ENCODE measurements at places on chromosomes 1 and 21.

- DNase-seq = no peak
These were observed 598.2 kb downstream of the LMO4 start for GRCh38 chr1:87926921-87927320.

DNA sequence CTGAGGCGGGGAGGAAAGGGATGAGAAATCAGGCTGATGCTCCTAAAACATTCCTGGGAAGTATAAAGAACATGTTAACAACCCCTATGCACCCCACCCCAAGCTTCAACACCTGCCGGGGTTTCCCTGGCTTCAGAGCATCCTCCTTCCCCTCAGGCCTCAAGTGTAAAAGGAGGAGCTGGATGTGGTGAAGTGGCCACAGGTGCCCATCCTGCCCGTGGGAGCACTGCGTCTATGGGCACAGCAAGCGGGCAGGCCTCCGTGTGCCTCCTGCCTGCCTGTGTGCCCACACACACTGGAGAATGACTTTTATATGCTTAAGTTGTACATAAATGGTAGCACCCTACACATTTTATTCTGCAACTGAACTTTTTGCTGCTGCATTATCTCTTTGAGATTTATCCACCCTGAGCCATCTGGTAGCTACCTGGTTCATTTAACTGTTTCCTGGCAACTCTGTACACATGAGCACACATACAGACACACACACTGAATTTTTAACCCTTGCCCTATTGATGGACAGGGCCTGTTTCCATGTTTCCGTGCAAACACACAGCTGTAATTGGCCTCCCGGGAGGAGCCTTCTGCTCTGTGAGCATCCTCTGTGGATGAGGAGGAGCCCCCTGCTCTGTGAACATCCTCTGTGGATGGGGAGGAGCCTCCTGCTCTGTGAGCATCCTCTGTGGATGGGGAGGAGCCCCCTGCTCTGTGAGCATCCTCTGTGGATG lies 13.4 kb upstream of the FTCD start:
- DNase-seq = no peak

DNA sequence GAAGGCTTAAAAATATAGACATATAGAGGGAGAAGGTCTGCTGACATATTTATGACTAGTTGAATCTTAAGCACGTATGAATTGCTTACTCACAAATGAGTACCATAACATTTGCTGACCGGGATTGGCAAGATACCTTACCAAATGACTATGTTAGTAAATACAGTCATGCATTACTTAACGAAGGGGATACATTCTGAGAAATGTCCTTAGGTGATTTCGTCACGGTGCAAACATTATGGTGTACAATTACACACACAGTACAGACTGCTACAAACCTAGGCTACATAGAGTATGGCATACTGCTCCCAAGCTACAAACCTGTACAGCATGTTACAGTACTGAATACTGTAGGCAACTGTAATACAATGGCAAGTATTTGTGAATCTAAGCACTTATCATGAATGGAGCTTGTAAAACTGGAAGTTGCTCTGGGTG lies 19.4 kb upstream of the UBE2U start:
- DNase-seq = peak; percentile 54

DNA sequence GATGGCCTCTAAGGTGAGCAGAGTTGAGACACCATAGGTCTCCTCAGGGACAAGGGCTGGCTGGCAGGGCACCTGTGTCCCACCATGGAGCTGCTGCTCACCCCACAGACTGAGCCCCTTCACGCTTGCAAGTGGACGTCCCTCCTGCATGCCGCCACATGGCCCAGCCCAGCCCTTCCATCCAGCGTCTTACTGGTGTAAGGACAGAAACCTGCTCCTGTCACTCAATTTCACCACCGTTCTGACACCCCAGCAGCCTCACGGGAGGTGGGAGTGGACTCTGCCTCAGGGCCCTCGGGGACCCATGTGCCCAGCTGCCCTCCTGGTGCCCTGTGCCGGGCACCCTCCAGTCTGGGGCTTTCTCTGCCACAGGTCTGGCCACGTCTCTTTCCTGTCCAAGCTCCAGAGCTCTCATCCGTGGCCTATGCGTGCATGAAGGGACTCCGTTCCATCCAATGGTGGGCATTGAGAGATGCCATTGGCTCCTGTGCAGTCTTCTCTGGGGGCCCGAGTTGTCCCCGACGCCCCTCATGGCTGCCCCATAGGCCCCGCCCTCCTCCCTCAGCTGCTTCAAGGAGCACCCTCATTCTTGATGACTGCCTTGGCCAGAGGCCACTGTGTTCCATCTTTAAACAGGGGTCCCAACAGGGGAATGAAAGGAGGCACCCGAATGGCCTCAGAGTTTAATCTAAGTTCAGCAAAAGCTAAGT lies 42.6 kb upstream of the COL6A1 start:
- no peak for DNase-seq

GRCh38 chr1:71621785-71622184 lies 541.0 kb upstream of the ZRANB2 start:
- no peak for DNase-seq

DNA sequence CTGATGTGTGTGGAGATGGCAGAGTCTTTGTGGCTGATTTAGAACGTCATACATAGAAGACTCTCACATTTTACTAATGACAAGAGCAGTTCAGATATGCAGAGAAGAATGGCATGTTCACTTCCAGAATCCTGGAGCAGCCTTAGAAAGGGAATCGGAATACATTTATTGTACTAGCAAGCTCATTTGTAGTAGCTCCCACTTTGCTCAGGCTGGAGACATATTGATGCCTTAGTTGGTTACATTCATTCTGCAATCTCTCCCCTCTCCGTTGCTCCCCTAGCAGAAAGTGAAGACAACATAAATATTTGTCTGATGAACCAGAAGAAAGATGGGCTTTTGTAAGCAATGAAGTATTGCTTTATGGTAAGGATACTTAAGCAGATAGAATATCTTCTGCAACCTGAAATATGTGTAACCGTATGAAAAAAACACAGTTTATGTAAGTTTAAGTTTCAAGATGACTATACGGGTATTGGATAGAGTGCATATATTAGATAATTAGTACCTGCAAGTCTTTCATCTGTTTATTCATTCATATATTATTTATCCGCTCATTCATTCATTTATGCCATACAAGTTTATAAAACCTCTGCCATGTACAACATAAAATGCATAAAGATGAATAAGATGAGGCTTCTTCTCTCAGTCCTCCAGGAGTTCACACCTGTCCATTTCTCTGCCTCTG lies 135.7 kb downstream of the CNIH3 start:
- no peak for DNase-seq

GRCh38 chr21:25176637-25177412 lies 430.5 kb downstream of the MRPL39 start:
- no peak for DNase-seq

Measured in lung (tissue), 17 donors.